ENCODE measurements at places on chromosomes 16 and 17.

DNA sequence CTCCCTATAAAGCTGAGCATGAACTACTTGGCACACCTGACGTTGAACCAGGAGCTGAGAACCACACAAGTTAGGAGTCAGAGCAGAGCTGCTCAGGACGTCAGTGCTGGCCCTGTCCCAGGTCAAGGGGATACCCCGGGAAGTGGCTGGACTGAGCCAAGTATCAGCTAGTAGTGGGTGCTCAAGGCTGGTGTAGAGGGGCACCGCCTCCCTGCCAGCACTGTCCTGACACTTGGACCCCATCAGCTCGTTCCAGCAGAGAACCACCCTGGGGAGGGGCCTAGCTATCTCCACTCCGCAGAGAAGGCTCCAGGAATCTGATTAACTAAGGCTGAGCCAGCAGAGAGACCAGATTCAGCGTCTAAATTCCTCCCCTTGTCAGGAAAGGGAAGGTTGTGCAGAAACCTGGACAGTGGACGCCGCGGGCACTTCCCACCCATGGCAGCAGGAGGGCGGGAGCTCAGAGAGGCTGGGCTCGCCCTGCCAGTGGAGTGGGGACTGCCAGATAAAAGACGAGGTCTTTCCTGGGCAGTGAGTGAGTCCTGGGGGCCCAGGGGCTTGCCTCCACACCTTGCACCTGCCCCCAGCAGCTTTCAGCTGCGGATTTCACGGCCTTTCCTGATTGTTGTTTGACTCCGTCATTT is 21.0 kb downstream of the C16orf90 start:
- DNase-seq = no peak

GRCh38 chr16:30068750-30069610 is 3.4 kb downstream of the ALDOA start:
- no peak for DNase-seq

DNA sequence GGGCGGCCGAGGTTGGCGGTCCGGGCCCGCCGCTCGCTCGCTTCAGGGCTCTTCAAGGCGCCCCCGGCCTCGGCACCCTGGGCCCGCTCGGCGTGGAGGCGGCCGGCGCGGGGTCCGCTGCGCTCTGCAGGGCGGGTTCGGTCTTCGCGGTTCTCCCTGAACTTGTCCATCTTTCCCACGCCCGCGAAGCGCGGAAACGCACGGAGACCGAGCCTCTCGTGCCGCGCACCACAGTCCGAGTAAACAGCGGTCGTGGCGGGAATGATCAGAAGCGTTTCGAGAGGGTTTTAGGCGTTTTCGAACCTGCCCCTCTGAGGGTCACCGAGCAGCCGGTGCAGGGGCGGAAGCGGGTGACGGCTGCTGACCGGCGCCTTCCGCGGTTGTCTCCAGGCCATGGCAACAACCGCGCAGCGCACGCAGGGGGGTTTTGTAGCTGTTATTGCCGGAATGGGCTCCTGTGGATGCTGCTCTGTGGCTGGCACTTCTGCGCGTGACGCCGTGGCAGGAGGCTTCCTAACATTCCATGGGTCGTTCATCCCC is 414 bp downstream of the NARF start:
- peak; percentile 60 for DNase-seq

DNA sequence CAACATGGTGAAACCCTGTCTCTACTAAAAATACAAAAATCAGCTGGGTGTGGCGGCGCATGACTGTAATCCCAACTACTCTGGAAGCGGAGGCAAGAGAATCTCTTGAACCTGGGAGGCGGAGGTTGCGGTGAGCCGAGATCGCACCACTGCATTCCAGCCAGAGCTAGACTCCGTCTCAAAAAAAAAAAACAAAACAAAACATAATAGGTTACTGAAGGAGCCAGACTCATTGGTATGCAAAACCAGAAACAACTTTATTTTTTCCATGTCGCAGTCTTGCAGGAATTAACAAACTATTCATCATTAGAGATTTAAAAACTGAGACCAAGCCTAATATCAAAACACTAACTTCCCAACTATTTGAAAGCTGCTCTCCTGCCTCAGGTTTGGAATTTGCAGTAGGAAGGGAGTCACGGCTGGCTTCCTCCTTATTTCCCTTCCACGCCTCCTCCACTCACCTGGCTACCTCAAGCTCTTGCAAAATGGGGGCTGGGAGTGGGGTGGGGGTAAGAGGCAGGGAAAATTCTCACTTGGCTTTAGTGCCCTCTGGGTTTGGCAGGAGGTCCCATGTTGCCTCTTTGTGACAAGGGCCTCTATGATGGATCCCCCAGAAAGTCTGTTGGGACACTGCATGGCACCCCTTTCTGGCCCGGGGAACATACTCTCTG is 34.1 kb upstream of the MYH10 start:
- no peak for DNase-seq

GRCh38 chr17:78716814-78717393 is 65.2 kb downstream of the CYTH1 start:
- peak; percentile 80 for DNase-seq

All from right forelimb (tissue), 1 donor.